ENCODE measurements at places on chromosomes 3 and 15.
A peak's percentile ranks its signal among the peaks of the same experiment; 100 is the strongest.

- no peak for DNase-seq
Observed at GRCh38 chr3:105503191-105503593, 136.5 kb downstream of the ALCAM start.

DNA sequence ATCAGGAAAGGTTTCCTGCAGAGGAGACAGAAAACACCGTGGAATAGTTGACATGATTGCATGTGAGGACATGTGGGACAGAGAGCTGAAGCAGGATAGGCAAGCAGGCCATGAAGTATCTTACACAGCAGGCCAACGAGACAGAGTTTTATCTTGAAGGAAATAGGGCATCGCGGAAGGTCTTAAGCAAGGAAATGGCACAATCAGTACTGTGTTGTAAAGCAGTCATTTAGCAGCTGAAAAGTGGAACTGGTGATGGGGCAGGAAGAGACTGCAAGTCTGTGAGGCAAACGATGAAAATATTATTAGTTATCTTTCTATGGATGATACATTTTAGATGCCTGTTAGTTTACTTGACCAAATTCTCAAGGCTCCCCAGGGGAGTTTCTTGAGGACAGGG lies 535.1 kb downstream of the SOX2 start:
- DNase-seq: no peak

GRCh38 chr3:195829897-195830254 lies 18.1 kb upstream of the MUC4 start:
- no peak for DNase-seq

- no peak for DNase-seq
Observed at GRCh38 chr3:79019137-79019923, 748.5 kb downstream of the ROBO1 start.

DNA sequence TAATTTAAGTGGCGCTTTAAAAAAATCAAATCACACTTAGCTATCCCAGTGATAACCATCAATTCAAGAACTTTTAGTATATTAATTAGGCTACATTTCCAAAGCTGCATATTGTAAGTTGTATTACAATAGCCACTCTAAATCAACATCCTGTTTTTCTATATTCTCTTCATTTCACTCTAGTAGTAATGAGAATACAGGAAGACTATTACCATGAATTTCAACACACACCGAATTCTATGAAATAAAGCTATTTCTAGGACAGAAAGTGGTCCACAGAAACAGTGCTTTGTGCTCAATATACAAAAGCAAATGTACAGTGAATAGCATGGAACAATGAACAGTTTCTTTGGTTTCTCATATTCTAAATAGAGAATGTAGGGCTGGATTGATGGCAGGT lies 24.6 kb downstream of the TRAT1 start:
- no peak for DNase-seq

- no peak for DNase-seq
Observed at GRCh38 chr3:46736006-46736872, 18.6 kb upstream of the PRSS50 start.

GRCh38 chr3:47614788-47615187 lies 36.1 kb upstream of the CSPG5 start:
- DNase-seq: no peak

GRCh38 chr3:64552160-64552559 lies 135.6 kb downstream of the ADAMTS9 start:
- no peak for DNase-seq

DNA sequence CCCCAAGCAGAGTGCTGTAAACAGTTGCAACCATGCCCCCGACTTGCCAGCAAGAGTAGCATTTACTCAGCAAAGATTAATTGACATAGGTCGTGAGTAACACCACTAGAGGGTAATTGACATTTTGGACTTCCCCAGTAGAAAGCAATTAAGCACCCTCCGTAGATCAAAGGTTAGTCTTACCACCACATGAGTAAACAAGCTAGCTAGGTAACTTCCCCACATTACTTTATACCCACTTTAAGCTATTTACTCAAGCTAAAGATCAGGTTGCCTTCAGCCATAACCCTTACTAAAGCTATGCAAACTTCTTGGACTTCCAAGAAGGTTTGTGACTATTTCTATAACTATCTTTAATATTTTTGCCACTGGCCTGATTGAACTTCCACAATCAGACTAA lies 1072.7 kb downstream of the OTOL1 start:
- no peak for DNase-seq

DNA sequence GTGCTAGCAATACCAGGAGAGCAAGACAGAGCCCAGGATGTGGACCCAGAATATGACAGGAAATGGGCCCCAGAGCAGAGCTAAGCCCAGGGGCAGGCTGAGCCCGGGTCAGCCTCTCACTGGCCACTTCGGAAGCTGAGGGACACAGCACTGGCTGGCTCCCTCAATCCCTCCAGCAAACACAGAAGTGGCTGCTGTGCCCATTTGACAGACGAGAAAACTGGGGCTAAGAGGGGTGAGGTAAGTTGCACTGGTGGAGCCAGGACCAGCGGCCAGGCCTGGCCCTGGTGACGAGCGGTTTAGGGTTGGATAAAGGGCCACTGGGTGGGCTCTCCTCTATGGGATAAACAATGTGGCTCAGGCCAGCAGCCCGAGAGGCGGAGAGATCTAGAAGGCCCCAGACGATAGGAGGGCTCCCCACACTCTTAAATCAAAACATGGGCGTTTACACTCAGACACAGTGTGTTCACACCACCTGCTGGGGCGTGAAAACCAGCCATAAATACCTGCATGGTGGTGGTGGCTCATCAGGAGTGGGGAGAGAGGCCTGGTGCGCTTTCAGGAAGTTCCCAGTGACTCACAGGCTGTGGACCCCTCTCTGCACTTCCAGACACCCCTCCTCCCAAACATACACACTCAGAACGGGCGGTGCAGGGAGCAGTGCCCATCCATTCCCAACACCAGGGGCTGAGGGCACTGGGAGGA lies 12.0 kb upstream of the LINGO1 start:
- no peak for DNase-seq

DNA sequence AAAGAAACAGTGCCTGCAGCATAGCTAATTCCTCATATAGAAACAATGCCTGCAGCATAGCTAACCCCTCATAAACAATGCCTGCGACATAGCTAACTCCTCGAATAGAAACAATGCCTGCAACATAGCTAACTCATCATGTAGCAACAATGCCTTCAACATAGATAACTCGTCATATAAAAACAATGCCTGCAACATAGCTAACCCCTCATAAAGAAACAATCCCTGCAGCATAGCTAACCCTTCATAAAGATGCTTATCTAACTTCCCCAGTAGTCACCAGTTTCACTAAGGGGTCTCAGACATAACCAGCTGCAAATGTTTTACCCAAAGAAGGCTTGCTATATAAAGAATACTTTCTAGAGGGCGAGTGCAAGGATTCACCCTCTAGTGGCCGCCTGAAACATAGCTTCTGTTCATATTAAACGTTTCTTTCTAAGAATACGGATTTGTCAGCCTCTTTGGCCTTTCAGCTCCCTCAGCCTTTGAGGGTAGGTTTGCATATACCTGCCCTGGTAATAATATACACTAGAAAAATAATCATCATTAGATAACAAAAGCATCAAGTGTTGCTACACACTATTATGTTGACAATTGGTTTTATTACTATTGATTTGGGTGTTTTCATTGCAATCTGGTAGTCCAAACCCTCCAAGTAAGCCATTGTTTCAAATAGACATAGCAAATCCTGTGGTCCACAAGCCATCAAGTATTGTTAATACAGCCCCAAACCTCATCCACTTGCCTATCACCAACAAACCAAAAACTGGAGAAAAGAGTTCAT lies 44.4 kb upstream of the FAN1 start:
- peak; percentile 3 for DNase-seq

- no peak for DNase-seq
Observed at GRCh38 chr3:39098473-39099000, 8.9 kb downstream of the GORASP1 start.

GRCh38 chr3:13465236-13465873 lies 14.8 kb upstream of the HDAC11 start:
- DNase-seq: no peak

DNA sequence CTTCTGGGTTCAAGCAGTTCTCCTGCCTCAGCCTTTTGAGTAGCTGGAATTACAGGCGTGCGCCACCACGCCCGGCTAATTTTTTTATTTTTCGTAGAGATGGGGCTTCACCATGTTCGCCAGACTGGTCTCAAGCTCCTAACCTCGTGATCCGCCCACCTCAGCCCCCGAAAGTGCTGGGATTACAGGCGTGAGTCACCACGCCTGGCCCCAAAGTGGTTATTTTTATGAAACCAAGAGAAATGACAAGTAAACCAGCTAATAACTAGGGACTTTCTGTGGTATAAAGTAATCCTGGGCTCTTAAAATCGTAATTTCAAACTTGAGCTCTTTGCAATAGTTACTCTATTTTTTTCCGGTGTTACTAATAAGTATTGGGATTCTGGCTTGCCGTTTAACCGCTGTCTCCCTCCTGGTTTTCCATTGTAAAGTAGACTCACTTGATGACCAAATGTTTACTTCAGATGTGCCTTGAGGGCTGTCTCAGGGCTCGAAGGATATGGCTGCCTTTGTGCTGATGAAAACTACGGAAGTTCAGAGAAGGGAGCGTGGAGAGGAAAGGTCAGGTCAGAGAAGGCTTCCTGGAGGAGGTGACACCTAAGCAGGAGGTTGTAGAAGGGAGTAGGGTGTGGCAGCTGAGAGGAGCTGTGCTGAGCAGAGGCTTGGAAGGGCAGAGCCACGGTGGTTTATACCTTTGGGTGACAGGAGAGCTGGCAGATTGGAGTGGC lies 4.2 kb downstream of the ZSCAN2 start:
- DNase-seq: no peak

All from stimulated activated CD8-positive, alpha-beta memory T cell treated with anti-CD3 and anti-CD28 coated beads, Interleukin-2, amount 100 ng/mL, for 1 hour (primary cell).